HFF-Myc (cell line): ENCODE measurements at places on chromosomes 6 and 20.

DNA sequence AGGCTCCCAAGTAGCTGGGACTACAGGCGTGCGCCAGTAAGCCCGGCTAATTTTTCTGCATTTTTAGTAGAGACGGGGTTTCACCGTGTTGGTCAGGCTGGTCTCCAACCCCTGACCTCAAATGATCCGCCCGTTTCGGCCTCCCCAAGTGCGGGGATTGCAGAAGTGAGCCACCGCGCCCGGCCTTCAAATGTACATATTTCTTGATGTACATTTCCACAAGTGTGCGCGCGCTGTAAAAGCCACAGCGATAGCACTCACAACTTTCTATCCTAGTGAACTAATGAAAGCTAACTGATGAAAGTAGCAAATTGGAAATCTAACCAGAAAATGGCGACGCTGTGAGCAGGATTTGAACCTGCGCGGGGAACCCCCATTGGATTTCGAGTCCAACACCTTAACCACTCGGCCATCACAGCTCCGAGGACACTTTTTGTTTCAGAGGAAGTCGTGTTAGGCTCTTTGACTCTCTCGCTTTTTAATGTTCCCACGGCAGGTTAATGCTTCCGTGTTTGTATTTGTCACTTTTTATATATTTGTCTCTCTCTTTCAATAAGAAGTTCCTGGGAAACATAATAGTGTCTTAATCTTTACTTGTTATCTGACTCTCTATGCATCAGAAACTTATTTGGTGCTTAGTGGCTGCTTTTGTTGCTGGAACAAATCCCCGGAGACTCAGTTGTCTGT lies 199.4 kb upstream of the ZNF184 start:
- DNase-seq, result peak; percentile 81

GRCh38 chr20:17128206-17128605 lies 98.6 kb upstream of the PCSK2 start:
- DNase-seq, result no peak

- DNase-seq, result peak; percentile 54
Observed at GRCh38 chr20:52268184-52268749, 76.7 kb upstream of the ZFP64 start.

DNA sequence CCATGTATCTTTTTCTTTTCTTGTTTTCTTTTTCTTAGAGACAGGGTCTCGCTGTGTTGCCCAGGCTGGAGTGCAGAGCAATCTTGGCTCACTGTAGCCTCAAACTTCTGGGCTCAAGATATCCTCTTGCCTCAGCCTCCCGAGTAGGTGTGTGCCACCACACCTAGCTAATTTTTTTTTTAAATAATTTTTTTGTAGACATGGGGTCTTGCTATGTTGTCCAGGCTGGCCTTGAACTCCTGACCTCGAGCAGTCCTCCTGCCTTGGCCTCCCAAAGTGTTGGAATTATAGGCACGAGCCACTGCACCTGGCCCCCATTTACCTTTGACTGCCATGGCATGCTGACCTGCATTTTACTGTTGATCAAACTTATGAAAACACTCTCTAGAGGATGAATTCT lies 198.6 kb downstream of the SOX4 start:
- DNase-seq, result no peak

DNA sequence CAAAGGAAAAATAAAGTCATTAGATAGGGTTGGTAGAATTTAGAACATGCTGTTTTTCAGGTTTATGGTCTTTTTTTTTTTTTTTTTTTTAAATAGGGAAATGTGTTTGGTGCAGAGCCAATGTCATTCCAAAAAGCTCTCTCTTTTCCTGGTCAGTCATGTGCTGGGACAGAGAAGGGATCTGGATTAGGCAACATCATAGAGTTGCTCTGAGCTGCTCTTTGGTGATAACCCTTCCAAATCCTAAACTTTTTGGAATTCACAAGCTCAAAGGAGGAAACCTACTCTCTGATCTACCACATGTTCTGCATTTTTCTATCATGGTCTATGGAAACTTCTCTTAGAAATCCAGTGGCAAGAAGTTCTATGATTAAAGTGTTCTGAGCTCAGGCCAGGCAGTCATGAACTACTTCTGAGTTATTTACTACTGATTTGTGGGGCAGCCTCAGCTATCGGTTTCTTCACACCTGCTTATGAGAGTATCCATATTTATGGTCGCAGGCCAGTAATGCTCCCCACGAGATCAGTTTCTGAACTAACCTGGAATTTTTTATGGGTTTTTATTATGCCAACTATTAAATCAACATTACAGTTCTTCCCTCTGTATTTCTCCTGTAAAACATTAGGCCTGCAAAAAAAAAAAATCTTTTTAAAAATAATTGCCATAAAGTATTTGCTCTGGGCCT lies 4.8 kb downstream of the EDN1 start:
- no peak for DNase-seq

GRCh38 chr6:121450242-121450641 lies 14.8 kb downstream of the GJA1 start:
- DNase-seq, result no peak

GRCh38 chr20:35021063-35021462 lies 65.4 kb downstream of the MYH7B start:
- DNase-seq, result no peak

DNA sequence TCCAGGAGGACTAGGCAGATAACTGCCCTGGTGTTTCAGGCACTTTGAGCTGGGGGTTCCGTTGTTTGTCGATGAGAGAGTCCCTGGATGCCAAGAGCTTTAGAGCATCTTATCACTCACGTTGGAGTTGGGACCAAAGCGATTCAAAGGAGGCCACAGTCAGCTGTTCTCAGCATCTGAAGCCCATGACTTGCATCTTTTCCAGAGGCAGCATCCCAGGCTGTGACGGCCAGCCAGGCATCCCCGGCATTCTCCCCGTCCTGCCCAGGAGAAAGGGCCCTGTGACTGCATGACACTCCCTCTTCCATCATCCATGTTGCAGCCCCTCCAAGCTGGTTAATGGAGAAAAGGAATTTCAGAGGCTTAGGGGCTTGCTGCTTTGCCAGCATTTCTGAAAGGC lies 520.3 kb downstream of the CDH26 start:
- DNase-seq, result no peak

- no peak for DNase-seq
Observed at GRCh38 chr20:20554951-20555350, 157.5 kb downstream of the RALGAPA2 start.

DNA sequence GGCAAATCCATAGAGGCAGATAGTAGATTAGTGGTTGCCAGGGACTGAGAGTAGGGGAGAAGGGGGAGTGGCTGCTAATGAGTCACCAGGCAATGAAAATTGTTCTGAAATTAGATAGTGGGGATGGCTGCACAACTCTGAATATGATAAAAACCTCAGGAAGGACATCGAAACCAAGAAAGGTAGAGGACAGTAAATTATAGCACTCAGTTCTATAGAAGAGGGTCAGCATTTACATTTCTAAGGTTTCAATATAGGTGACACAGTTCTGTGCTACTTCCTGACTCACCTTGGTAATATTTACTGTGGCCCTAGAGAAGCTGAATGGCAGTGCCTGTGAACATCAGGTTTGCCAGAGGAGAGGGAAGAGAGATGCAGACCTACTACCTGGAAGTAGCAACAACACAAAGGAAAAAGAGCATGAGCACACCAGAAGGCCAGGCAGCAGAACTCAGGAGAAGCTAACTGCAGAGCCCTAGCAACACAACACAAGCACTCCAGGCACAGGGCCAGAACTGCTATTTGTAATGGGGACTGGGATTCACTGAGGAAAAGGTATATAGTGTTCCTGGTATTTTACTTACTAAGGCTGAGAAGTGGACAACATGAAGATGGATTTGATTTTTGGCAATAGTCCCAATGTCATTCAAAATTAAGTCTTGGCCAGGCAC lies 75.9 kb downstream of the PLCG1 start:
- peak; percentile 15 for DNase-seq

DNA sequence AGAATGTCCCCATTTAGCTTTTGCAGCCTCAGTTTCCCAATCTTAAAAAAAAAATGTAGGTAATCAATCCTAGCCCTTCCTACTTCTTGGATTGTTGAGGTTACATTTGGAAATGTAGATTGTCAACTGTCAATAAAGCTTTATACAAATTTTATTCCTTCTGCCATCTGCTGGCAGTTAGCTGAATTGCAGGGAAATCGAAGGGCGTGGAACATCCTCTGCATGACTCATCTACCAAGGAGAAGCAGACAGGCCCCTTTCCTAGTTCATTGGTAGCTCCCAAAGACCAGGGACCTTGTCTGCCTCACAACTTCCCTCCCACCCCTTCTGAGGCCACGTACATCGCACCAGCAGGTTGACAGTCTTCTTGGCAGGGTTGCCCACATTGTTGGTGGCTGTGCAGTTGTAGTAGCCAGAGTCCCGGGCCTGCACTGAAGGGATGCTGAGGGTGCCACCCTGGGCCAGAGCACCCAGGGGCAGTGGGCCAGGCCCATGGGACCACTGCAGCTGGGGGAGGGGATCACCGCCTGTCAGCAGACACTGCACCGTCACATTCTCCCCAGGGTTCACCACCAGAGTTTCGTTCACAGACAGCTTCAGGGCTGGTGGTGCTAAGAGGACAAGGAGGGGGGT lies 43.6 kb downstream of the MDGA1 start:
- DNase-seq, result peak; percentile 56

DNA sequence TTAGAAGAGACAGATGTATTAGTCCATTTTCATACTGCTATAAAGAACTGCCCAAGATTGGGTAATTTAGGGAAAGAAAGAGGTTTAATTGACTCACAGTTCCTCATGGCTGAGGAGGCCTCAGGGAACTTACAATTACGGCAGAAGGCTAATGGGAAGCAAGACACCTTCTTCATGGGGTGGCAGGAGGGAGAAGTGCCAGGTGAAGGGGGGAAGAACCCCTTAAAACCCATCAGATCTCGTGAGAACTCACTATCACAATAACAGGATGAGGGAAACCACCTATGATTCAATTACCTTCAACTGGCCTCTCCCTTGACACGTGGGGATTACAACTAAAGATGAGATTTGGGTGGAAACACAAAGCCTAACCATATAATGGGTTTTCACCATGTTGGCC lies 28.9 kb upstream of the PNRC1 start:
- DNase-seq, result no peak

GRCh38 chr20:17227669-17228623 lies 1.1 kb downstream of the PCSK2 start:
- DNase-seq, result no peak

DNA sequence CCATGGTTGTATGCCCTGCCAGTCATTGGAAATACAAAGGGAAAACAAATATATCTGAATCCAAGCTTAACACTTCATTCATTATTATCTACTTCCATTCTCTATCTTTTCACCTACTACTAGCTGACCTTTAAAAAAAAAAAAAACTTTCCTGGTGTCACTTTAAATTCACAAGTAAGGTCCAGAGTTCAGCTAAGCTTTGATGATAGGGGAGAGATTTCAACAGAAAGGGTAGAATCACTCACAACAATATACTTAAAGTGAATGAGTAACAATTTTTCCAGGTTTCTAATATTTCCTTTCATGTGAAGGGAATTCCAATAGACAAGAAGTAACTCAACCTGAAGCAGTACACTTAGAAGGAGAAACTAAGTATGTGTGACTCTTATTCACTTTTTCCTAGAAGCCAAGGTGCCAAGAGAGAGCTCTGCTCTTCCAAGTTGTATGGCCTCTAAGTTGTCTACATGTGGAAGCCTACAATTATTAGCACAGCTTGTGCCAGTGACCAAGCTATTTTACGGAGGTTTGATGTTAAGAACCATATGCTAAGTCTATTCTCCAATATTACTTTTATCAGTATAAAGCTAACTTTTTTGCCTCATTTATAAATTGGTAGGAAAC lies 371.7 kb downstream of the TENT5A start:
- DNase-seq, result no peak

DNA sequence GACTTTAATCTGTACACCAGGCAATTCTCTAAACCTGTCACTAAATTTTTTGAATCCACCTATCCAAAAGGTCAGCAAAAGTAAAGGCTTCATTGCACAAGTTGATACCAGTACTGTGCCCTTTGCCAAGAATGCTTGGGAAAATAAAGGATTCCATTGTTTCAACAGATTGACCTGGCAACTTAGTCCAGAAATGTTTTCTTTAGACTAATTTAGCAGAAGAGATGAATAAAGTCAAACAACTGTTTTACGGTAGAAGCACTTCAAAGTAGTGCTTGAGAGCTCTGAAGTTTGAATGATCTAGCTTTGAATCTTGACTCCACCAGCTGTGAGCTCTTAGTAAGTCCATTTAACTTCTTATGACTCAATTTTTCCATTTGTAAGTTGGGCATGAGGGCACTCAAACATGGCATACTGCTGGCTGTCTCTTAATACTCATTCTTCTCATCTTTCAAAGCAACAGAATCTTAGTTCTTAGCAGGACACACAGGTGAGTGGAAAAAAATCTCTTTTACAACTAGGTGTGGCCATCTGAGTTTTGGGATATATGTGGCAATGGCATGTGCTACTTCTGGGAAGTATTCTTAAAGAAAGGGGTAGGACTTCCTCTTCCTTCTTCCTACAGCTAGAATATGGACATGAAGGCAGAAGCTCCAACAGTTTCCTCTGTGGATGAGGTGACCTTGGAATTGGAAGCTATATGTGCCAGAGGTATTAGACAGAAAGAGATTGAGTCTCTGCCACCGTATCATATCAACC lies 55.9 kb upstream of the LOC128125822 start:
- no peak for DNase-seq

DNA sequence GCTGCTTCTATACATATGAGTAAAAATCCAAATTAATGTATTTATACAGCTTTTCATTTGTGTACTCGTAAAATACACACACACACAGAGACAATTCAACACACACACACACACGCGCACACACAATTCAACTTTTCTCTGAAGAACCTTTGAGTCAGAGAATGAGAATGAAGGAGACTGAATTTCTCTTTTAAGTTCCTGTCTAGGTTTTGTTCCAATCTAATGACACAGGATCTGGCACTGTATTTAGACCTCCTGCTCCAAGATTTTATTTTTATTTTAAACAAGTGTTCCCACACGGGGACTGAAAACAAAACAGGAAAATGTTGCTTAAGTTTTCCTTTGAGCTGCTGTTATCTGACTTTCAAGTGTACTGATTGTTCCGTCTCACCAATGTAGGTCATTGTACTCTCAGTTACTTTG lies 250.8 kb downstream of the LAMA2 start:
- DNase-seq, result no peak

DNA sequence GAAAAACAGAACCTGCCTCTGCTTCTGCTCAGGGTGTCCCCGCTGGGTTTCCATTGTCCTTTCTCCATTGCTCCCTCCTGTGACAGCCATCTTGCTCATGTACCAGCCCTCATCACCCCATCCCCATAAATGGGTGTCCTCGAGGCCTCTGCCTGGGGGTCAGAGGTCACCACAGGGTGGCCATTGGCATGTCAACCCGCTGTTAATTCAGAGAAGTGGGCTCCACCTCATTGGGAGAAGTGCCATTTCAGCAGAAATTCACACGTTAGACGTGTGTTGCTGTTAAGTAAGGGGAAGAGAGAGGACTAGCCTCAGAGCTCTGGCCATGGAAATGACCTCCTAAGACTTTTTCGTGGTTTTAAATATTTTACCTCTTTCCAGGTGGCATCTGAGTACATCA lies 71.9 kb downstream of the PTPN1 start:
- no peak for DNase-seq

GRCh38 chr6:112441607-112442006 lies 94.5 kb downstream of the RFPL4B start:
- no peak for DNase-seq

GRCh38 chr20:11810311-11811083 lies 107.2 kb upstream of the BTBD3 start:
- DNase-seq, result no peak
